ENCODE measurements at places on chromosomes 16 and 17.

GRCh38 chr17:49696233-49696761 lies 11.5 kb downstream of the SLC35B1 start:
- DNase-seq, result no peak

DNA sequence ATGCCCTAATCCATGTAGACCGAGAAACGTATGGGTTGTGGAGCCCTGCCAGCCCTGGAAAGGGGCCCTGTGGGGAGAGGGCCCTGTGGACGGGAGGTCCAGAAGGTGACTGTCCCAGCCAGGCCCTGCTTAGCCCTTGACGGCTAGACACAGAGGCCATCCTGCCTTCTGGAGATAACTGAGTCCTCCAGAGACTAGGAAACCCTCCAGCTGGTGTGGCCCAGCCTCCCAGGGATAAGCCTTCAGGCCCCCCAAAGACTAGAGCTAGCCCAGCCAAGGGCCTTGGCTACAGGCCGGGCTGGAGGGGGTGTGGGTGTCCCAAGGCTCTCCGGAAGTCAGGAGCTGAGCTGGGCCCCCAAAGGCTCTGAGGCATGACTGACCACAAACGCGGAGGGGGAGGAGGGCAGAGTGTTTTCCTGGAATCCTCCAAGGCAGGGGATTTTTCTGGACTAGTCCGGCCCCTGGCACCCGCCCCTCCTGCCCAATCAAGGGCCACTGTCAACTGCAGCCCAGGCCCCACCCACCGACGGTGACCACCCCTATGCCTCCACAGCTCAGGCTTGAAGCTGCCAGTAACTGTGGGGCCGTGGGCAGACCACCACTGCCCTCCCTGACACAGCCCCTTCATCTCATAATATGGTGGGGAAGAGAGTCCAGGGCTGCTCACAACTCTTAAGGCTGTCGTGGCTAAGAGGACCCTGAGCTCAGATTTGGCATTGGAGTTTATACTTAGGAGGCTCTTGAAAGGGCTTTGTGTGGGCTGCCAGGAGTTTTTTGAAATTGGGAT lies 885 bp upstream of the VASN start:
- no peak for DNase-seq

GRCh38 chr17:10798332-10798749 lies 5.6 kb downstream of the TMEM238L start:
- DNase-seq, result no peak

DNA sequence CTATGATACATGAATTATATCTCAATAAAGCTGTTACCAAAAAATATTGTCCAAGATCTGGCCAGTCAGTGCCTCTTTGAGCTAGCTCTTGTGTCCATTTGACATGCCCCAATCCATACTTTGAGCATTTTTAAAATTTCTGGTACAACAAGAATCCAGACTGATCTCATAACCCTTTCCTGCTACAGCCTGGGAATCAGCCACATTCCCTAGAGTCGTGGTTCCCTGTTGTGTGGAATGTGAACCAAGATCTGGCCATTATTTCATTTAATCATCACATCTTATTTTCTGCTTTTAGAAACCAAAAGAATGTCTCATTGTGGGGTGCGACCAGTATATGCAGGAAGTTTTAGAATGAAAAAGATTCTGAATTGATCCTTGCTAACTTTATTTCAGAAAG lies 34.3 kb upstream of the RPRML start:
- DNase-seq, result no peak

GRCh38 chr17:51668155-51668962 lies 408.0 kb downstream of the UTP18 start:
- no peak for DNase-seq

DNA sequence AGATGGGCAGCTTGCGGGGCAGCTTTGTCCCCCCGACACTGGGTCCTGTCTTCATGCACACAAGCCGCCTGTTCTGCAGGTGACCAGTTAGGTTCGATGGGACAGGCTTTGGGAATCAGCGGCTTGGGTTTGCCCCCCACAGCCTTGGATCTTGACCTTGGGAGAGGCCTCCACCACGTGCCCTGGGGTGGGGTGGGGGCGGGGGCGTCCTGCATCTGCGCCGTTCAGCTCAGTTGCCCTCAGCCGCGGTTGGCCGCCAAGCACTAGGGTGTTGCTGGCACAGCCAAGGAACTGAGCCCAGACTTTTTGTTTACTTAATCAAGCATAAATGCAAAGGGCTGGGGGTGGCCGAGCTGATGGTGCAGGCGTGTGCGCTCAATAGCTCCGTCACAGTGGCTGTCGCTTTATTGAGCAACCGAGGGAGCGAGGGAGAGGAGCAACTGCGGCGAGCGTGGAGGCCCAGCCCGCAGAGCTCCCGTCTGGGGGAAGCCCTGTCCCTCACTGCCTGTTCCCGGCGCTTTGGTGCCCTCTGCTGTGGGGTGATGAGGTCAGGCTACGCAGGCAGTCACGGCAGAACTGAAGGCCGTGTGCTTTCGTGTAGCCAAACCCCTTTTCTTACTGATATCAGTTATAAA lies 33.9 kb downstream of the JPH3 start:
- DNase-seq, result peak; percentile 24

All from NCI-H748 treated with DMSO at 0.1 percent for 48 hours (cell line).